Dermis microvascular lymphatic vessel endothelial cell (primary cell): ENCODE measurements at places on chromosomes 6 and 20.

DNA sequence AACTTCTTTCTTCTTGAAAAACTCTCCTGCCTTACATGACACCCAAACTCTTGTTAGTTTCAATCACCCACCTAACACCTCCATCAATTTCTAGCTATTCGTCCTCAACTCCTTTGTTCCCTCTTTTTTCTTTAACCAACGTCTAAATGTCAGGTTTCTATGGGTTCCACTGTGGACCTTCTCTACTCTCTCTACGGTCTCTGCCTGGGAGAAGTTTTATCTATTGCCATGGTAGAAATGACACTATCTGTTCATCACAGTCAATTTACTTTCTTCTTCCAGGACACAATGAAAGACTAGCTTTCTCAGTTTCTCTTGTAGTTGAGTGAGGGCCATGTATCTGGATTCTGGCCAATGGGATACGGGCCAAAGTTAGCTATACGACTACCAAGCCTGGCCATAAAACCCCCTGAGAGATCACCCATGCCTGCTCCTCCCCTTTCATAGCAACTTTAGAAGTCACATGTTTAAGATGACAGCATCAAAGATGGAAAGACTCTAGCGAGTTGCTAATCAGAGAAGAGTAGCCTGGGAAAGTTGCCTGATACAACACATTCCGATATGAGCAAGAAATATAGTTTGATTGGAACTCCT, 17.9 kb downstream of the RNGTT start:
- no peak for DNase-seq

- no peak for DNase-seq
These were observed 10.7 kb downstream of the DLL1 start for GRCh38 chr6:170279977-170280688.

GRCh38 chr20:3811467-3812258, 8.7 kb upstream of the AP5S1 start:
- DNase-seq, result peak; percentile 93

DNA sequence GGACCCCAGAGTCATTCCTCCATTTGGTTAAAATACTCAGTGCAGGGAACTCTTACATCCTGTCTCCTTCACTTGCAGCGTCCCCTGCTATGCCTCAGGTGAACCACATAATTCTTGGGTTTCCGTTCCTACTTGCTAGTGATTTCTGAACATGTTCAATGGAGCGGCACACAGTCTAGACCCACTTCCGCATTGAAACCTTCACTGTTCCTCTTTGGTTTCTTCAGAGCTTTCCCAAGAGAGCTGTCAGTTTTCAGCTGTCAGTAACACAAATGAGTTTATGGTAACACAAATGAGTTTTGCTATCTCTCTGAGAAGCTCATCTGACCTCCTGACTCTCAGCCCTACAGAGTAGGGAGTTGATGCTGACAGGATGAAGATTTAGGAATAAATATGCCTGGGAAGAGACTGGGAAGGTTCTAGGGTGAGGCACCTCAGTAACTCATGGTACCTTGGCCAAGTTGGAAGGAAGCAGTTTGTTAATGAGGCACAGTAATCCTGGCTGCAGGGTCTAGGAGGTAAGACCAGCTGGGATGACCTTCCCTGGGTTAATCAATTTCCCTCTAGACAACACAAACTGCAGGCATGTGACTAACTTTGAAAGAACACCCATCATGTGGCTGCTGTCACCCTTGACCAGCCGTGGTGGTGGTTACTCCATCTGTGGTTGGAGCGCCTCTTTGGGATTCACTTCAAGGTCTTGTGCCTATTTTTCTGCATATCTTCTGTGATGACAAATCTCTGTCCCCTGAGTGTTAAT, 5.4 kb downstream of the SYS1 start:
- DNase-seq, result no peak

DNA sequence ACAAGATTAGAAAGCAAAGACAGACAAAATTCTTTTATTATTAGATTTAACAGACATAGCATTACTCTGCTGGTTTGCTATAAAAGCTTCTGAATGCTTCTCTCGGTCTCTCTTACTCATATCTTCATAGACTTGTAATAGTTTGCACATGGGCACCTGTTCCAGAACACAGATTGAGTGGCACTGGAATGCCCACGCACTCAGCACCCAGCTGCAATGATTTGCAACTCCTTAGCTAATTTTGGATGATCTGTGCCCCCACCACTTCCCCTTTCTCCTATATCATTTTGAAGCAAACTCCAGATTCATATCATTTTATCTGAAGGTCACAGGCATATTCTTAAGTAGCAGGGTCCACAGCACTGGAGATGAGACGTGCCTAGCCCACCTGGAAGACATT, 148.8 kb downstream of the CFAP61 start:
- DNase-seq, result no peak

GRCh38 chr6:151544453-151544852, 50.6 kb downstream of the CCDC170 start:
- peak; percentile 60 for DNase-seq

DNA sequence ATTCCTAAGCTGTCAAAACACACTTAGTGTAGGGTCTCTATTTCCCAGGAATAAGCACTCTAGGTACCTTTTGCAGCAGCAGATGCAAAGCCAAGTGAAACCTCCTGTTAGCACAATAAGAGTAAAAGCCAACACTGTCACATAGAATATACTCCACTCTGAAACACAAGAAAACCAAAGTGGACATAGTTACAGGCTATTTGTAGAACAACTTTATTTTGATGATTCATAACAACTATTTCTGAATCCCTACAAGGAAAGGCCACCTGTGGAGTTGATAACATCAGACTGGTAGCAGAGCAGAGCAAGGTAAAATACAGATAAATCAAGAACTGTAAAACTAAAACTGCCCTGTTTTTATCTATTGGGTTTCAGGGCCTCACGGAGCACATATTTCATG, 59.7 kb downstream of the ALDH5A1 start:
- DNase-seq, result no peak

- DNase-seq, result no peak
These were observed 5.3 kb downstream of the IDH3B start for GRCh38 chr20:2658414-2659354.

DNA sequence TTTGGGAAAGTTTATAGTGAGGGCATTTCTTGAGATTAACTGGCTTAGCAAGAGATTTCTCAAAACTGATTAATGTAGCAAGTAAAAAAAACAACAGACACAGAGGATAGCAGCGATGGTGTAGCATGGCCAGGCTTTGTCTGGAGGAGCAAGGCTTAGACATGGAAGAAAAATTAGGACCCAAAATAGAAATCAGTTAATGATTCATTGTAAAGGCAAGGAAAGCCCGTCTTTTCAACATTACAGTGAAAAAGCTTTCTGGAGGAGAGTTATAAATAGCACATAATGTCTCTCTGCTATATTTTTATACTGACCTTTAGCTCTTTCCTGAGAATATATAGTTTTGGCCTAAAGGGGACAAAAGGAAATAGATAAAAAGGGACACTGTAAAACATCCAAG, 45.1 kb downstream of the FNDC1 start:
- DNase-seq, result no peak

DNA sequence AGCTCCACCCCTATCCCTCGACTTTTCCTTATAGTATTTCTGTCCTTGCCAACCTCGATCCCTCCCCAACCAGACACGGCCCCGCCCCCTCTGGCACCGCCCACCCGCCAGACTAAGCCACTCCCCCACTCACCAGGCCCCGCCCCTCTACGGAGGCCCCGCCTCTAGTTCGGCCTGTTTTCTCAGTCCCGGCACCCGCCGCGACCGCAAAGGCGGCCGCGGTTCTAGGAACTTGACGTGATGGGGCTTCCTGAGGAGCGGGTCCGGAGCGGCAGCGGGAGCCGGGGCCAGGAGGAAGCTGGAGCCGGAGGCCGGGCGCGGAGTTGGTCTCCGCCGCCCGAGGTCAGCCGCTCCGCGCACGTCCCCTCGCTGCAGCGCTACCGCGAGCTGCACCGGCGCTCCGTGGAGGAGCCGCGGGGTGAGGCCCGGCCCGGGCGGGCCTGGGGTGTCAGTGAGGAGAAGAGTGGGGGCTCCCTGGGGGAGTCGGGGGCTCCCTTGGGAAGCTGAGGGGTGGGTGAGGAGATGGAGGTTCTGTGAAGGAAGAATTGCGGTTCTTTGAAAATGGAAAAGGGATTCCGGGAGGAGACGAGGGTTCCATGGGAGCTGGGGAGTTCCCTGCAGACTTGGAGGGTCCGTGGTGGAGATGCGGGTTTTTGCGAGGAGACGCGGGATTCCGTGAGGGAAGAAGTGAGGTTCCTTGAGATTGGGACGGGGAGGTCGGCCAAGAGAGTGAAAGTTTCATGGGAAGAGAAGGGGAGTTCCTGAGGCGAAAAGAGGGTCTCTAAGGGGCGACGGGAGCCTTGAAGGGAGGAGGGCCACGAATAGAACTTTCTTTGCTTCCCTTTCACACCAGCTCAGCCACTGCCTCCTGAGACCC, at the start of gene ACSS2:
ACSS2 (plus strand) TSS at position 207 of the 877 bp plus-strand sequence; CDS start at position 241, 34 bp downstream.
- DNase-seq, result no peak

DNA sequence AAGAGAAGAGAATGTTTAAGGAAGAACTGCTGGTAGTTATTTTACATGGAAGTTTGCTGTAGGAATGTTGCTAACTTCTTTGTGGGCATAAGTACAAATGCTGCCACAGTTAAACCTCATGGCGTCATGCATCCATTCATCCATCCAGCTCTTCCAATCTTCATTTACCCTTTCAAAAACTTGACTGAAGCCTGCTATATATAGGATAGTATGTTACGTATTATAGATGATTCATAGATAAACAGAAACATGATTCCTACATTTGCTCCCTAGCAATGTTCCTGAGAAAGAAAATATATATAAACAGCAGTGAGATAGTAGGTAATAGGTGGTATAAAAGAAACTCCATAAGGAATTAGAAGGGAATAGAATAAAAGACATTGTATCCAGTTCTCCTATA, 93.7 kb downstream of the NDUFAF5 start:
- no peak for DNase-seq

DNA sequence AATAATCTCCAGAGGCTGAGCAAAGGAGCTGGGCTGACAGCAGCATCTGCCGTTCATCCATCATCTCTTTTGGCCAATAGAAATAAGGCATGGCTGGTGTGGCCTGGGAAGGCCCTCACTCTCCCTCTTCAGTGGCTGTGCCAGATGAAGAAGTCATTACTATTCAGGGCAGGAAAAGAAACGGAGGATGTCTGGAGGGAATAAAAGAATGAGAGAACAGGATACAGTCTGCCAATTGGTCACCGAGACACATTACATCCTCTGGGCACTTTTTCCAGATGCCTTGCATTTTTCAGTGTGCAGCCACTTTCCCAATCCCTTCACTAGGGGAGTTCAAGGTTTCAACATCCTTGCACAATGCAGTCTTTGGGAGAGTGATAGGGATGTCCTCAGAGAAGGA, 32.2 kb upstream of the VGLL2 start:
- no peak for DNase-seq

DNA sequence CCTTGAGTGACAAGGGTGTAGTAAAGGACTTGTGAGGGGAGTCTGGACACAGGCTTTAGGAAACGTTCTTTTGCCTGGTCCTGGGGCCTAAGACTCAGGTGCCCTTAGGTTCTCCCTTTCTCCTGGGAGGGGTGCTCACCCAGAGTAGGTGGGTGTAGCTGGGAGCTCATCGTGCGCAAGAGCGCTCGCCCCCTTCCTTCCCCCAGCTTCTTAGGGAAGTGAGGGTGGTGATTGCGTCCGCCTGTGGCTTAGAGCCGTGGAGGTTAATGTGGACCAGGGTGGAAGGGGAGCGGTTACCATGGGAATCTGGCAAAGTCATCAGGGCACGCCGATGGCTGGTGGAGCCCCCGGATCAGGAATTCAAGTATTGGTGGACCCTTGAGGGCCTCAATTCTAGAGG, 3.3 kb upstream of the AARS2 start:
- DNase-seq, result no peak

- no peak for DNase-seq
These were observed 206.4 kb upstream of the HDDC2 start for GRCh38 chr6:125507987-125508655.

GRCh38 chr6:12034349-12034748, 22.2 kb downstream of the HIVEP1 start:
- DNase-seq, result no peak

DNA sequence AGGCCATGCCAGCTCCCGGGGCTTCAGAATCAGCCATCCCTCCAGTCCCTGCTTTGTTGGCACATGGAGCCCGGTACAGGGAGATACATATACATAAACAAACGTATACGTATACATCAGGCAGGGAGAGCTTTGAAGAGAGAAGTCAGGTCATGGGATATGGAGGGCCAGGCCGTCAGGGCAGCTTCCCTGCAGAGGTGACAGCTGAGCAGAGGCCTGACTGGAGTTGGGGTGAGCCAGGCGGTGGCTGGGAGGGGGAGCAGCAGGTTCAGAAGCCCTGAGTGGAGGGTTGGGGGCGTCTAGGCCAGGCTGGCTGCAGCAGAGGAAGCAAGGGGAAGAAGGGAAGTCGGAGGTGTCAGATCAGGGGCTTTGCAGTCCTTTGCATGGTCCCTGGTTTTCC, 61.7 kb downstream of the STK35 start:
- no peak for DNase-seq

GRCh38 chr6:156928126-156928525, 150.9 kb downstream of the ARID1B start:
- DNase-seq, result no peak
